ENCODE measurements at places on chromosomes 7 and 10. TPM values are rescaled to one million over a fixed set of nuclear protein-coding genes. Genes with fewer than 3 reads are reported as not detected.

CYP2E1 gene
- 2.2 TPM for total RNA-seq

DGKB gene
- total RNA-seq = 11.5 TPM

- DNase-seq = no peak
- H3K36me3 ChIP-seq = no peaks in the 10 kb centered on the region
- peak overlapping the region; percentile 75 for H3K27ac ChIP-seq
- H3K4me3 ChIP-seq = no peak overlapping the region
- H3K4me1 ChIP-seq = peaks cover 21% of the 10 kb centered on the region
- no peaks in the 10 kb centered on the region for H3K27me3 ChIP-seq
Measured at GRCh38 chr7:76364198-76364584, 5.4 kb upstream of the YWHAG start.

GIMAP4 gene
- not detected for total RNA-seq

- peaks cover 32% of the 10 kb centered on the region for H3K27me3 ChIP-seq
- H3K36me3 ChIP-seq = no peaks in the 10 kb centered on the region
- no peak overlapping the region for H3K27ac ChIP-seq
Measured at GRCh38 chr10:11871466-11871865, 48.3 kb downstream of the PROSER2 start.

DNA sequence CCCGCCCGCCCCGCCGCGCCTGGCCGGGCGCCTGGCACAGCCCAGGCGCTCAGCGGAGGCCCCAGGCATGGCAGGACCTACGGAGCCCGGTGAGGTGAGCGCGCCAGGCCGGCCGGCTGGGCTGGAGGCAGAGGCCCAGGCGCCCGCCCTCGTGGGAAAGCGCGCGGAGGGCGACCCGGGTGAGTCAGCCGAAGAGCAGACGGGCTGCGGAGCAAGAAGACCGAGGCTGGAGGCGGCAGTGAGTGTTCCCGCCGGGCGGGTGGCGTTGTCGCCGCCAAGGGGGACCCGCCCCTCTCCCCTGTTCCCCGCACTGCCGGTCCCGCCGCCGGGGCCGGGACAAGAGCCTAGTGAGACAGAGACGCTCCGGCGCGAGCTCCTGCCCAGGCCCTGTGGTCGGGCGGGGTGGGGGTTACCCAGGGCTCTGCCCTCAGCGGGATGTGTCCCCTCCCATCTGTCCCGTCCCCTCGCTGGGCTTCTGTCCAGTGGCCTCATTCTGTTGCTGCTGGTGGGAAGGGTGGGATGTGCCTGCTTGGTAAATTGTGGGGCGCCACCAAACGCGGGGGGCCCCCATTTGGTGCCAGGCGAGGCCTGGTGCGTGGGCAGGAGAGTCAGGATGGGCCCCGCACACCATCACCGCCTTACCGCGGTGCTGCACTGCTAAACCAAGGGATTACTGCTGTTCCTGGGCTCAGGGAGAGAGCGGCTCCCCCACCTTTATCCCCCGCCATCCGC, 17.0 kb upstream of the NODAL start:
- H3K27ac ChIP-seq = no peak overlapping the region
- peak; percentile 63 for DNase-seq
- H3K4me1 ChIP-seq = peaks cover 56% of the 10 kb centered on the region
- no peaks in the 10 kb centered on the region for H3K36me3 ChIP-seq
- peaks cover 50% of the 10 kb centered on the region for H3K27me3 ChIP-seq

DNA sequence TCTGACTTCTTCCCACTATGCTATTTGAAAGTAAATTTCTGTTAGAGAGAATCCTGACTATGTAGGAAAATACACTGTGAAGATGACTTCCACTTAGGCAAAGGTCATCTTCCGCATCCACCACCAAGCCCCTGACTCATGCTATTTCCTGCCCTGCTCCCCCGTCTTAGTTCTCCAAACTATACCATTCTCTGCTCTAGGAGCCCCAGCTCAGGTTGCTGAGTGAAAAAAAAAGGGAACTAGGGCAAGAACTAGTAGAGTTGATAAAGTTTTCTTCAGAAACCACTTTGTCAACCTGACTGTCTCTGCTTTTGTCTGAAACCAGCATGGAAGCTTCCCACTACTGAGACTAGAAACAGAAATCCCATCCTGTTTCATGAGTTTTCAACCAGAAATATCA, 96.9 kb downstream of the EVX1 start:
- no peaks in the 10 kb centered on the region for H3K36me3 ChIP-seq
- no peak overlapping the region for H3K4me3 ChIP-seq
- no peak overlapping the region for H3K27ac ChIP-seq
- H3K4me1 ChIP-seq = peaks cover 4% of the 10 kb centered on the region
- no peak for DNase-seq
- H3K27me3 ChIP-seq = no peaks in the 10 kb centered on the region

- no peaks in the 10 kb centered on the region for H3K27me3 ChIP-seq
- DNase-seq = no peak
- no peaks in the 10 kb centered on the region for H3K4me1 ChIP-seq
- H3K4me3 ChIP-seq = no peak overlapping the region
Measured at GRCh38 chr10:30903397-30904138, 128.1 kb downstream of the ZNF438 start.

DNA sequence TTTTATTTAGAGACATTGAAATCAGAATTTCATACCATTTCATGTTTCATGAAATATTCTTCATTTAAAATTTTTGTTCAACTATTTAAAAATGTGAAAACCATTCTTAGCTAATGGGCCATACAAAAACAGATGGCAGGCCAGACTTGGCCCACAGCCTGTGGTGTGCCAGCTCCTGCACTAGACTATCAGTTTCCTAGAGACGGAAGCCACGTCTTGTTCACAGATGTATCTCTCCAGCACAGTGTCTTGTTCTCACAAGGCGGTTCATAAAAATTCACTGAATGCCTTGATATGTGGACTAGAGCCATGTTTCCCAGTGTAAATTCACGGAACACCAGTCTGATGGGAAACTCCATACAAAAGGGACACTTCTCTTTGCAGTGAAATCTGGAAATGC, 216.0 kb downstream of the KCNMA1 start:
- H3K27me3 ChIP-seq = no peaks in the 10 kb centered on the region
- H3K4me3 ChIP-seq = no peak overlapping the region
- H3K4me1 ChIP-seq = no peaks in the 10 kb centered on the region

ANKRD30A gene
- total RNA-seq = not detected

DNA sequence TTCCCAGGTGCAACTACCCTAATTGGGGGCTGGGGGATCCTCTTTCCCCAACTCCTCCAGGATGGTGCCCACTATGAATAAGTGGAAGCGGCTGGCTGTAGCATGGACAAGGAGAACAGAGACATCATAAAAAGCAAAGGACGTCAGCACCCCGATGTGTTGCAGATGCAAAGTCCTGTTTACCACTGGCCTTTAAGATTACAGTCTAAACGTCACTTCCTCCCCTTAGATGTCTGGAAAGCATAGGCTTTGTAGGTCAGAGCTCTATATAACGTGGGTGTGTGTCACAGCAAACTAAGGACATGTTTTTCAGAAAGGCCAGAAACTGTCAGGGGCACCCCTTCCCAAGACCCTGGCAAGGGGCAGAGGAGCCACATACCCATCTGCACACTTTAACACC, 7.9 kb downstream of the COBL start:
- H3K27me3 ChIP-seq = no peaks in the 10 kb centered on the region
- H3K4me1 ChIP-seq = peaks cover 65% of the 10 kb centered on the region
- H3K4me3 ChIP-seq = no peak overlapping the region
- H3K36me3 ChIP-seq = no peaks in the 10 kb centered on the region
- no peak for DNase-seq
- H3K27ac ChIP-seq = peak overlapping the region; percentile 1

DNA sequence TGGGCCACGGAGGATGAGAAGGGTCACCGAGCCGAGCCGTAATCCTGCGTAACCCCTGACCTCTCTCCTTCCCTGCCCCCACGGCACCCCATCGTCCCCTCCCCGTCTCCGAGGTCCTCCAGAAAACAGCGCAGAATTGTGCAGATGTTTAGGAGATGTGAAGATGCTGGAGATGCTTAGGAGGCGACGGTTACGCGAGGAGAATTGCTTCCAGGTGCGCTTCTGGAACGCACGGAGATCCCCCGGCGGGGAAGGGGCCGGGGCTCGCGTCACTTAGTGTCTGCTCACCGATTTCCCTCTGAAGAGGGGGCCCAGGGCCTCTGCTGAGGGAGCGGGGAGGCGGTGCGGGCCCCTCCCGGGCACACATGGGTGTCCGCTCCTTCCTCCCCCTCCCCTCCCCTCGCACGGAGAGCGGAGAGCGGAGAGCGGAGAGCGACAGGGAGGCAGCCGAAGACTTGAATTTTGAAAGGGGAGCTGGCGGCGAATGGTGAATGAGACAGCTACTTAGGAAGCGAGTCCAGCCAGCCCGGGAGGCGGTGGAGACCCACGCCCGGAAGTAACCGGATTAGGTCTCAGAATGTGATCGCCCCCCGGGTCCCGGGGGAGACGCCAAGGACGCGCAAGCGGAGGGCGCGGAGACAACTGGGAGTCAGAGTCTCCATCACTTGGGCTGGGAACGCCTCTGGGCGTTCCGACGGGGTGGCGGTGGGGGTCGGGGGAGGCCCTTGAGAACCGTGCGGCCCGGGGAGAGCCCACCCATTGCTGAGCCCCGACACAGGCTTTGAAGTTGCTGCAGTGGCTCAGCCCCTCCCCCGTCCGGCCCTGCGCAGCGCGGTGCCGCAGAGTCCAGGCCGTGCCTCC, 8.7 kb upstream of the EN2 start:
- DNase-seq = peak; percentile 72
- no peaks in the 10 kb centered on the region for H3K36me3 ChIP-seq
- H3K4me3 ChIP-seq = peak overlapping the region; percentile 54
- peaks cover 32% of the 10 kb centered on the region for H3K4me1 ChIP-seq
- no peak overlapping the region for H3K27ac ChIP-seq
